ENCODE measurements at places on chromosomes 2 and 18. TPM values are rescaled to one million over a fixed set of nuclear protein-coding genes. Genes with fewer than 3 reads are reported as not detected.
A peak's percentile ranks its signal among the peaks of the same experiment; 100 is the strongest.

Gene TFCP2L1
- total RNA-seq, result not detected

- H3K4me3 ChIP-seq, result no peak overlapping the region
- DNase-seq, result no peak
- H3K36me3 ChIP-seq, result no peaks in the 10 kb centered on the region
- no peaks in the 10 kb centered on the region for H3K4me1 ChIP-seq
Observed at GRCh38 chr2:241072151-241072550, 29.9 kb downstream of the MTERF4 start.

DNA sequence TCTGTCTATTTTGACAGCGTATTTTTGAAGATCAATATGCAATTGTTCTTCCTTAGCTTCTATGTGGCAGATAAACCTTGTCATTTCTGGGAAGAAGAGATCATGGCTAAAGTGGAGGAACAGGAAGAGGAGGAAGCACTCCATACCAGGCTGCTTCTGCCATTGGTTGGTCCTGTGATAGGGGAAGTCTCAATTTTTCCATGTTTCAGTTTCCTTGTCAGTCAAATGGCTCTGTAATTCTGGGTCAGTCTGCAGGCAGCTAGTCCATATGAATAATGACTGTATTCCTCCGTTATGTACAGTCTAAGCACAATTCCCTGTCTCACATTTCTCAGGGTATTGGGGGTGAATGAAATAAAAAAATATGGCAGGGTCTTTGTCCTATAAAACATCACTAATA, 277.6 kb upstream of the CXCR4 start:
- no peak overlapping the region for H3K27ac ChIP-seq
- no peak overlapping the region for H3K4me3 ChIP-seq
- no peak for DNase-seq
- peaks cover 4% of the 10 kb centered on the region for H3K27me3 ChIP-seq
- H3K4me1 ChIP-seq, result no peaks in the 10 kb centered on the region

Gene FBXO11
- total RNA-seq, result 85.1 TPM

DNA sequence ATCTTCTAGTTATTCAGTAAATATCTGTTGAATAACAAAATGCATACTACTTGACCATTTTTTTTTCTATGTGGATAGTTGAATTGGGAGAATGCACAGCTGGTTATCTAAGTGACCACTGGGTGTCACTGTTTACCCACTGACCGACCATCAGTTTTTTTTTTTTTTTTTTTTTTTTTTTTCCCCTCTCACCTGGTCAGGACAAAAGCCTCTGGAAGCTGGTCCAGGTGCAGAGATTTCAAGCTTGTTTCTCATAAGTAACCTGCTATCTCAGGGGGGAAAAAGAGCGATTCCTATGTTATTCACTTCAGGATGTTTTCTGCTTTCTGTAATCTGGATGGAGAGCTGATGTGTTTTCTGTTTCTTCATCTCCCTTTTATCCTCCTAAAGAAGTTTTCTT, 256.0 kb downstream of the DCDC2C start:
- no peaks in the 10 kb centered on the region for H3K27me3 ChIP-seq
- H3K4me1 ChIP-seq, result peaks cover 21% of the 10 kb centered on the region

DNA sequence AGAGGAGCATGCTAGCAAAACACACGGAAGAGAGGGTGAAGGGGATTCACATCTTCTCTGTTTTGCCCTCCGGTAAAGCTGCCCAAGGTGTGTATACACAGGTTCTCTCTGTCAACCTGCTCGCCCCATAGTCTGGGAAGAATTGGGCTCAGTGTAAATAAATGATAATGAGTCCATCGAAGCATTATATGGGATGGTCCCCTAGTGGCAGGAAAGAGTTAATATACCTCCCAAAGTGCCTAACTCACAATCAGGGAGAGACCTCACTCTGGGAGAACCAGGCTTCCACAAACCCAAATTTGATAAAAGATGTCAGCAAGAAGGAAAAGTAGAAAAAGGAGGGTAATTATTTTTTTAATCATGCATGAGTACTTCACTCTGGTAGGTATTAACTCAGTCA, 262.2 kb upstream of the ZNF521 start:
- H3K27me3 ChIP-seq, result no peaks in the 10 kb centered on the region
- DNase-seq, result no peak
- H3K4me3 ChIP-seq, result no peak overlapping the region
- no peak overlapping the region for H3K27ac ChIP-seq
- peaks cover 9% of the 10 kb centered on the region for H3K4me1 ChIP-seq

DNA sequence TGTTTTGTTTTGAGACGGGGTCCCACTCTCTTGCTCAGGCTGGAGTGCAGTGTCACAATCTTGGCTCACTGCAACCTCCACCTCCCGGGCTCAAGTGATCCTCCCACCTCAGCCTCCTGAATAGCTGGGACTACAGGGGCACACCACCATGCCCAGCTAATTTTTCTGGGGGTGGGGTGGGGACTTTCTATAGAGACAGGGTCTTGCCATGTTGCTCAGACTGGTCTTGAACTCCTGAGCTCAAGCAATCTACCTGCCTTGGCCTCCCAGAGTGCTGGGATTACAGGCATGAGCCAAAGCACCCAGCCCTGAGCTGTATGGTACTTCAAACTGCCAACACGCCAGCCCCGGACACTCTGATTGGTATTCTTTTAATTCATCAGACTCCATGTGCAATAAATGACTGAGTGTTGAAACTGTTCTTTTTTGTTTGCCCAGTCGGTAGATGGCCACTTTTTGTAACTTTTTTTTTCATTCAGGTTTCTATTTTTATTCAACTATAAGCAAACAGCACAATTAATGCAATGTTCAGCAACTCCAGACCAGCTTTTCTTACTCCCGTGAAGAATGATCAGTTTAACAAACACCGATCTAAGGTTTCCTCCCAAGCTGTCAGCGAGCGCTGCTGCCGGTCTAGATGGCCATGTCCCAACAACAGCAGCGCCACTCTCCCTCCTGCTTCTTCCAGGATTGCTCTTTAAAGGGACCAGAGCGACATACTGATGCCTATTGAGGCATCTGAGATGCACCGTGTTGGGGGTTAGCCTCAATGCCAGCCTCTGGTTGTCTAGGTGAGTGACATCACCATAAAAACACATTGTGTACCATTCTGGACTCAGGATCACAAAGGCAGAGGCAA, 12.5 kb upstream of the TGOLN2 start:
- H3K27ac ChIP-seq, result no peak overlapping the region
- no peak overlapping the region for H3K4me3 ChIP-seq
- H3K27me3 ChIP-seq, result no peaks in the 10 kb centered on the region
- peaks cover 4% of the 10 kb centered on the region for H3K36me3 ChIP-seq

- peaks cover 5% of the 10 kb centered on the region for H3K36me3 ChIP-seq
- H3K4me1 ChIP-seq, result no peaks in the 10 kb centered on the region
- no peak overlapping the region for H3K27ac ChIP-seq
- no peak for DNase-seq
- H3K27me3 ChIP-seq, result no peaks in the 10 kb centered on the region
Observed at GRCh38 chr18:11544060-11544633, 65.2 kb upstream of the SLC35G4 start.

DNA sequence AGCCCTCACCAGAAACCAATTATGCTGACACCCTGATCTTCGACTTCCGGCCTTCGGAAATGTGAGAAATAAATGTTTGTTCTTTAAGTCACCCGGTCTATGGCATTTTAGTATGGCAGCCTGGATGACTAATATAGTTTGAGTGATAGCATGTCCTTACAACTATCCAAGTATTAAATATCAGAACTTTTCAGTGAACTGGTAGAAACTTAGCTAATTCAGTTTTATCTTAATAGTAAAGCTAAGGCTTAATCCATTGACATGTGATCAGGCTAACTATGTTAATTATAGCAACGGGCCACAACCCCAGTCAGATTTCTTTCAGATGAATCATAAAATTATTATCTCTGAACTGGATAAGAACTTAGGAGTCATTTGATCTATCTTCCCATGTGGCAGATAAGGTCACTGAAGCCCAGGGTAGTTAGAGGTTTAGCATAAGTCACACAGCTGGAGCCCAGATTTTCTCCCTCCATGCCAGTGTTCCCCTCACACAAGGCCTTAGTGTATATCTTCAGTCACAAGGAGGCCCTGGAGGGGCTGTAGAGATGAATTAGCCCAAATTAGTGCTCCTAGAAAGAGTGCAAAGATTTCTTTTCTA, 40.7 kb upstream of the UPP2 start:
- no peaks in the 10 kb centered on the region for H3K27me3 ChIP-seq
- no peak for DNase-seq
- no peaks in the 10 kb centered on the region for H3K4me1 ChIP-seq
- H3K36me3 ChIP-seq, result no peaks in the 10 kb centered on the region
- no peak overlapping the region for H3K4me3 ChIP-seq
- H3K27ac ChIP-seq, result no peak overlapping the region

DNA sequence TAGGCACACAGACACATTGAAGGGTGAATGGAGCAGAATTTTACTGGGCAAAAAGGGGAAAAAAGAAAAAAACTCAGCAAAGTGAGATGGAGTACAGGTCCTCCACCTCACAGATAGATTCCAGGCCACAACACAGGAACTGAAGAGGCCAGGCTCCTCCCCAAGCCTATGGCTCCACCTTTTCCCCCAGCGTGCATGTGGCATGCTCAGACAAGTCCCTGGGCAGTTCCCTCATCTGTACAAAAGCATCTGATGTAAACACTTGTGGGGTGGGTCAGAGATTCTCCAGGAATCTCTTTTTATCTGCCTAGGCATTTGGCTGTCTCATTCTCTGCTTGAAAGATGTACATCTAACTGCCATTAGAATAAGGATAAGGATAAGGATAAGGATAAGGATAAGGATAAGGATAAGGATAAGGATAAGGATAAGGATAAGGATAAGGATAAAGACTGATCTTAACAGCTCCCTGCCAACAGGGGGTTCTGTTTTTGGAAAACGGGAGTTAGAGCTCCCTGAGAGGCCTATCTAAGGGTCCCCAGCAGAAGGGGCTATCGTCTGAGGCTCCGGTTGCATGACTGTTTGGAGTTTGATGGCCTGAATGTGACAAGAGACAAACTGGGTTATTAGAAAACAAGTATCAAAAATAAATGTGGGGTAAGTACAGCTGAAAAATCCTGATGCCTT, 17.2 kb upstream of the ASXL3 start:
- H3K27ac ChIP-seq, result peak overlapping the region; percentile 72
- H3K4me1 ChIP-seq, result peaks cover 7% of the 10 kb centered on the region
- no peak for DNase-seq
- no peak overlapping the region for H3K4me3 ChIP-seq

Gene DSC3
- total RNA-seq, result 0.16 TPM

Gene DNER
- 4.0 TPM for total RNA-seq

- peaks cover 21% of the 10 kb centered on the region for H3K4me1 ChIP-seq
- no peaks in the 10 kb centered on the region for H3K27me3 ChIP-seq
- H3K36me3 ChIP-seq, result no peaks in the 10 kb centered on the region
- H3K27ac ChIP-seq, result no peak overlapping the region
- H3K4me3 ChIP-seq, result no peak overlapping the region
- no peak for DNase-seq
Observed at GRCh38 chr2:7191932-7192331, 274.7 kb downstream of the RNF144A start.

- no peaks in the 10 kb centered on the region for H3K4me1 ChIP-seq
- no peak overlapping the region for H3K27ac ChIP-seq
- no peaks in the 10 kb centered on the region for H3K27me3 ChIP-seq
- H3K4me3 ChIP-seq, result no peak overlapping the region
- DNase-seq, result no peak
Observed at GRCh38 chr2:29881089-29881730, 40.2 kb downstream of the ALK start.

DNA sequence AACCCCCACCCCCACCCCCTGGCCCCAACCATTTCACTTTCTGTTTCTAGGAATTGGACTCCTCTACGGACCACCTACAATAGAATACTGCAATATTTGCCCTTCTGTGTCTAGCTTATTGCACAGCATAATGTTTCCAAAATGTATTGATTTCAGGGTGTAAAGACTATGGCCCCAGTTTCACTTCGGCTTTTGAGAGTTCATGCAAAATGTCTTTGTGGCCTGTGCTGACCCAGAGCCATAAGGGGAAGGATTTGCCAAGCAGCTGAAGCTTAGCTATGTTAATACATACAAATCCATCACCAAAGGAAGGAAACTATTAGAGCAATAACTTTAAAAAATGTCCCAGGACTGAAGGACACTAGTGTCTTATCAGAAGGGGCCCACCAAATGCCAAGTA, 11.2 kb upstream of the ATP9B start:
- H3K36me3 ChIP-seq, result no peaks in the 10 kb centered on the region
- no peak overlapping the region for H3K4me3 ChIP-seq
- no peak overlapping the region for H3K27ac ChIP-seq
- DNase-seq, result no peak
- peaks cover 2% of the 10 kb centered on the region for H3K27me3 ChIP-seq
- H3K4me1 ChIP-seq, result no peaks in the 10 kb centered on the region

Gene MAL
- 0.65 TPM for total RNA-seq

Gene CYS1
- not detected for total RNA-seq

Data from neural crest cell (in vitro differentiated cells).